ENCODE measurements at places on chromosomes 1 and 21.

GRCh38 chr1:87508247-87508787 lies 179.6 kb downstream of the LMO4 start:
- no peak for DNase-seq

GRCh38 chr1:228852024-228852423 lies 116.7 kb downstream of the RHOU start:
- DNase-seq: no peak

DNA sequence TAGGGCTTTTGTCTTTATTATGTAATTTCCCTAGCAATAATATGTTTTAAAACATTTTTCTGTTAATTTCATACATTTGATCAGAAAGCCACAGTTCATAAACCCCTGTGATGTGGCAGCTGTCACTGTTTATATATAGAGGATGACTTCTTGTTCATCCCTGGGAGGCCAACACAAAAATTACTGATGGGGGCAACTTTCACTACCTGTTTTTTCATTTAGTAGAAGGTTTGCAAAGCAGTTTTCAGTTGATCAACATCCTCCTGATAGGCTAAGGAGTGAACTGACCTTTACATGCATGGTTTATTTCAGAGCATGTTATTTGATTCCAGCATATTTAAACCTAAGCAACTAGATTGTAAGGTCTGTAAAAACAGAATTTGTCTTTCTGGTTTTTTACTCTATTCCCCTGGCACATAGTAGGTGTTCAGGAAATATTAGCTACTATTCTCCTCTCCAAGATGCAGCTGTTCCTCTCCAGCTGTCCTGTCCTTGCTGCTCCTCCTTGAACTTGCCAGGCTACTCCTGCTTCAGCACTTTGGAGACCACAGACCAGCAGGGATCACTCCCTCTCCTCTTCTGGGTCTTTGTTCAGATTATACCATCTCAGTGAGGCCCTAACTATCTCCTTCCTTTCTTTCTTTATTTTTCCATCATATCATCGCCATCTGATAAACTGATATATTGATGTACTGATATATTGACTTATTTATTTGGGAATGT lies 54.7 kb downstream of the ROR1 start:
- DNase-seq: no peak

DNA sequence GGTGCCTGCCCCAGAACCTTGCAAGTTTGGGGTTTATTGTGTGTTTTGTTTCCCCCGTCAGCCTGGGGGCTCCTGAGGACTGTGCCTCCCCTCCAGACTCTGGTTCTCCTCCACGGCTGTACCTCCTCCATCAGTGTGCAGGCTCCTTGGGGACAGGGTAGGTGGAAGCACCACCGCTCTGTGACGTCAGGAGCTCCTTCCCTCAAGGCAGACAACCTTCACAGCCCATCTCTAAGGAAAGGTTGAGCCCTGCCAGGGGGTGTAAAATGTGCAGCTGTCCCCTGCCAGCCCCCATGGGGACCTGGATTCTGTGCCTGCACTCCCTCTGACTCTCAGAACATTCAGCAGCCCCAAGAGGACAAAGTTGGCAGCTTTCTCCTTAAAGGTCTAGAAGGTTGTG lies 465 bp upstream of the HSPB7 start:
- no peak for DNase-seq

- no peak for DNase-seq
Measured at GRCh38 chr1:81430955-81431623, 369.6 kb upstream of the ADGRL2 start.

Data from activated CD8-positive, alpha-beta memory T cell treated with anti-CD3 and anti-CD28 coated beads, Interleukin-2, amount 50 U/mL, for 48 hours (primary cell).